Mucosa of gallbladder (tissue), 1 donor: ENCODE measurements at places on chromosomes 2 and 18. TPM values are rescaled to one million over a fixed set of nuclear protein-coding genes. Genes with fewer than 3 reads are reported as not detected.

The ANO7 gene
- total RNA-seq = 2.7 TPM

The ACMSD gene
- 47.0 TPM for total RNA-seq

The SMAD4 gene
- total RNA-seq = 108 TPM

The KANSL3 gene
- total RNA-seq = 38.7 TPM

The TACR1 gene
- total RNA-seq = 0.83 TPM

The DHRS9 gene
- 2.0 TPM for total RNA-seq

The ADCYAP1 gene
- total RNA-seq = 1.1 TPM

The RGPD3 gene
- 0.14 TPM for total RNA-seq

The CAMKMT gene
- total RNA-seq = 12.1 TPM

The POTEJ gene
- not detected for total RNA-seq

The CCDC121 gene
- total RNA-seq = 4.7 TPM

The ICOS gene
- 0.98 TPM for total RNA-seq

The SLC8A1 gene
- total RNA-seq = 82.9 TPM

The ELOA2 gene
- not detected for total RNA-seq

The VWA3B gene
- 0.58 TPM for total RNA-seq

The TUBA4B gene
- total RNA-seq = not detected

The IMP4 gene
- total RNA-seq = 59.7 TPM

The PIEZO2 gene
- 1.5 TPM for total RNA-seq

The SCYGR6 gene
- not detected for total RNA-seq

The HOXD8 gene
- 1.7 TPM for total RNA-seq

The EMILIN1 gene
- total RNA-seq = 210 TPM

The ACYP2 gene
- 28.7 TPM for total RNA-seq

The COLEC11 gene
- total RNA-seq = 79.0 TPM

The FSHR gene
- total RNA-seq = 0.20 TPM

The ARHGAP28 gene
- total RNA-seq = 11.2 TPM
